Activated T-cell treated with anti-CD3 and anti-CD28 coated beads for 4 hours (primary cell): ENCODE measurements at places on chromosomes 11 and 22.

GRCh38 chr11:102007567-102008437, 39.4 kb upstream of the CFAP300 start:
- DNase-seq = no peak

DNA sequence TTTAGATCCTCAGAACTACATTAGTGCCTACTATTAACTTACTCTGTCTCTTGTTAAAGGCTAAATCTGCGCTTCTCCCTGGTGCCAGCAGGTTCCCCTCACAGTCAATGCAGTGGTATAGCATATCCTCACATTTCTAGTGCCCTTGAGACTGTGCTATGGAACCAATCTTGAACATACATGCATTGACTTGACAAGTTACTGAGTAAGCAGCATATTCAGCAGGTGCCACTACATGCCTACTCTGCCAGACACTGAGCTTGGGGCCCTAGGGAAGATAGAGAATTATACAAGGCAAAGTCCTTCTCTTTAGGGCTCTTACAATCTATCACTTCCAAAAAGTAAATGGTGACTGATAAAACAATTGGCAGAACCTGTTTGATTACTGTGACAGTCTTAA, 3.2 kb downstream of the FUT4 start:
- DNase-seq = no peak

DNA sequence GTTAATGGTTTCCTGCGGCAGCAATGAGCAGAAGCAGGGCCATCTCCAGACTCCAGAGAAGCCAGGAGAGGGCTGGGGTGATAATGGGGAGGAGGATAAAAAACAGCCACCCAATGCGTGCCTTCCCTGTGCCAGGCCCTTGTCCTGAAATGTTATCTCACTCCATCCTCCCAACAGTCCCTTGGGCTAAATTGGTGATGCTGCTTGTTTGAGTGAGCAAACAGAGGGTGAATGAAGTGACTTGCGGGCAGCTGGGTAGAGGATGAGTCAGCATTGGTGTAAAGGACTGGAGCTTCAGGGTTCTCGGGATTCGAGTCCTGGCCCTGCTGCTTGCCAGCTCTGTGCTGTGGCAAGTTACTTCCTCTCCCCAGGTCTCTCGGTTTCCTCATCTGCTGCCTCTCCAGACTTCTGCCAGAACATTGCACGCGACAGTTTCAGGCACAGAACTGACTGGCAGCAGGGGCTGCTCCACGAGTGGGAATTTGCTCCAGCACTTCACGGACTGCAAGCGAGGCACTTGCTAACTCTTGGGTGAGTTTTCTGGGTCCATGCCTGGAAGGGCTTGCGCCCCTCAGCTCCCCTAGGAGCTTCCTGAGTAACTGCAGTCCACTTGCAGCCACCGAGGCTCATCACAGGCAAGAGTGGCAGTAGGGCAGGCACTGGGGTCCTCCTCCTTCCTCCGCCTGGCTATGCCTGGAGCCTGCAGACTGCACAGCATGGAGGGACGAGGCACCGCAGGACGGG, at the start of gene P2RY6:
P2RY6 (plus strand) TSS at position 403 of the 744 bp plus-strand sequence. CDS start 24,181 bp downstream, outside the sequence.
- DNase-seq = no peak

GRCh38 chr11:28529046-28529445, 420.9 kb downstream of the METTL15 start:
- no peak for DNase-seq

DNA sequence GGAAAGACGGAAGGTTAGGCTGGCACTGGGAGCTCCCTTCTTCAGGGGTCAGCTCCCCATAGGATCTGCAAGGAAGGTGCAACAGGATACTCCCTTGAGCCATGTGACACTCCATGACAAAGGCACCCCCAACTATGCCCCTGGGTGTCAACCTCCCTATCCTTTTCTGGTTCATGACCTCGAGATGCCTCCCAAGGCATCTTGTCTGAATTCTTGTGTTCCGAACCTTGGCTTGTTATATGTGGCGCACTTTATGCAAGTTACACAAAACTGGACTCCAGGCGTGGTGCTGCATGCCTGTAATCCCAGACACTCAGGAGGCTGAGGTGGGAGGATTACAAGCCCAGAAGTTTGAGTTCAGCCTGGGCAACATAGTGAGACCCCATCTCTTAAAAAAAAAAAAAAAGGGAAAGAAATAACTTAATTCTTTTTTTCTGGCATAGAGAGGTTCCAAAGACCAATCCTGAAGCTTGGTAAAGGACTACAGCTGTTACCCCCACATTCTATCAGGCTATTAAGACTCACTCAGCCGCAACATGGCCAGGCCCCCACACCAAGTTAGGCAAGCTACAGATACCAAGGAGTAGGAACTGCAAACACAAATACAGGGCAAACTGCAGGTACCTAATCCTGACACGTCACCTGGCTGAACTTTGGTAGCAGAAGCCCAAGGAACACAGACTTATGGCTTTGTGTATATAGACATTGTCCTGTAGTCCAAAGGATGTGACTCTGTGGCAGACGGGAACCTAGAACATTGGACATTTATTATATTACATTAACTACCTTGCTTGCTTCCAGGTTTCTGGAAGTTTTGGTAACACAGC, 1.4 kb downstream of the C11orf24 start:
- no peak for DNase-seq

GRCh38 chr11:43992834-43993637, 50.6 kb downstream of the C11orf96 start:
- DNase-seq = no peak

DNA sequence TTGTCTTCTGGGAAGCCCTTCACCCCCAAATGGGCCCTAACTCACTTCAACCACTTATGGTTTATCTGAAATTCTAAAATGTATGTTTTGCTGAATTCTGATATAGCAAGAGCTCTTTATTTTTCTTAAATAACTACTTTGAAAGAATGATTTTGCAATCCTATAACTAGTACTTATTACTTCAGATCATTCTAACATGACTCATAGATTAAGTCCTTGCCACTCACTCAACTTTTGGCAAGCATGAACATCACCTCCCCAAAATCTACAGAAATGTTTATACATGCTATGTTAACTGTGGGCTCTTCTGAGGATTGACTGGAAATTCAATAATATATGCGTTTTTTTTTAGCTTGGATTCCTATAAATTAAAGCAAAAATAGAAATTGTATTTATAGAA, 367.4 kb upstream of the FAT3 start:
- DNase-seq = no peak

DNA sequence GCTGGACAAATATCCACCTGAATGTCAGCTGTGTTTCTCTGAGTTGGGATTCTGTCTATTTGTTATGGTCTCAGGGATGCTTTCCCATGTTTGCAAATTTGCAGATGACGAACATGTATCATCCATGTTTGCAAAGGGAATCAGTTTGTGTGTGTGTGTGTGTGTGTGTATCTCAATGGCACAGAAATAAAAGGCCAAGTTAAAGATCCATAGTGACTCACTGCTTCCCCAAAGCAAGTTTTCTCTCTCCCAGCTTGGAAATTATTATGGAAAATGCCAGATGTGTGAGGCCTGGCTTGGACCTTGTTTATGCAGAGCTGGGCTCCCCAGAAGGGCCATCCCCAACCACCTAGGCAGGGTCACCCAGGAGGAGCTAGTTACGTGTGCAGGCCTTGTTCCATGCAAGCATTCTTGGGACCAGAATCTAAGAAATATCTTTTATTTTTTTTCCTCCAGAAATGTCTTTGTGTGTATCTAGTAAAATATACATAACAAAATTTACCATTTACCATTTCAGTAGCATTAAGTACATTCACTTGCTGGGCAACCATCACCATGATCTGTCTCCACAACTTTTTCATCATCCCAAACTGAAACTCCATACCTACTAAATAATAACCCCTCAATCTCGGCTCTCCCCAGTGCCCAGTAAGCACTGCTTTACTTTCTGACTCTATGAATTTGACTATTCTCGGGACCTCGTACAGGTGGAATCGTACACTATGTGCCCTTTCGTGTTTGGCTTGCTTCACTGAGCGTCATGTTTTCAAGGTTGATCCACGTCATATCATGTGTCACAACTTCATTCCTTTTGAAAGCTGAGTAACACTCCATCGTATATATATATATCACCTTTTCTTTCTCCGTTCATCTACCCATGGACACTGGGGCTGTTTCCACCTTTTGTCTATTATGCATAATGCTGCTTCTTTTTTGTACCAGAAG, 56.6 kb upstream of the WNT7B start:
- no peak for DNase-seq

DNA sequence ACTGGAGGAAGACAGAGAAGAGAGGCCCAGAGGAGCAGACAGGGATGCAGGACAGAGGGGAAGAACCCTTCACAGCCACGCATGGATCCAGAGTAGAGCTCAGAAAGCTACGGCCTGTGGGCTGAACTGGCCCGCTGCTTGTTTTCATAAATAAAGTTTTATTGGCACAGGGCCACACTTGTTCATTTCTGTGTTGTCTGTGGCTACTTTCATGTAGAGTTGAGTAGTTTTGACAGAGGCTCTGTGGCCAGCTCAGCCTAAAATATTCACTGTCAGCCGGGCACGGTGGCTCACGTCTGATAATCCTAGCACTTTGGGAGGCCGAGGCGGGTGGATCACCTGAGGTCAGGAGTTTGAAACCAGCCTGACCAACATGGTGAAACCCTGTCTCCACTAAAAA, 26.2 kb upstream of the GAL start:
- no peak for DNase-seq

DNA sequence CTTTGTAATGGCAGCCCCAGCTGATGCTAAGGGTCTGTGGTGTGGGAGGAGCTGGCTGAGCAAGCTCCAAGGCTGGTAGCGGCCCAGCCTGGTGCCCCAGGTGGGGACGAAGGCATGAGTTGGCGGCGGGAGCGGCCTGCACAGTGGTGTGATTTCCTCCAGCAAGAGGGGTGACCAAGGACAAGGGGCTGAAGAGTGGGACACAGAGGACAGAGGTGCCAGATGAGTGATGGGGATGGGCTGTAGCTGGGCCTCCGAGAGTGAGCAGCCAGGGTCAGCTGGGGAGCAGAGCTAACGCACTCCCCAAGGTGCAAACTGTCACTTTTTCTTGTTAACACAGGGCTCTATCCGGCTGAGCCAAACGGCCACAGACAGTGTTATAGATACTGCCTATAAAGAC, 229.2 kb upstream of the TBCEL start:
- no peak for DNase-seq

DNA sequence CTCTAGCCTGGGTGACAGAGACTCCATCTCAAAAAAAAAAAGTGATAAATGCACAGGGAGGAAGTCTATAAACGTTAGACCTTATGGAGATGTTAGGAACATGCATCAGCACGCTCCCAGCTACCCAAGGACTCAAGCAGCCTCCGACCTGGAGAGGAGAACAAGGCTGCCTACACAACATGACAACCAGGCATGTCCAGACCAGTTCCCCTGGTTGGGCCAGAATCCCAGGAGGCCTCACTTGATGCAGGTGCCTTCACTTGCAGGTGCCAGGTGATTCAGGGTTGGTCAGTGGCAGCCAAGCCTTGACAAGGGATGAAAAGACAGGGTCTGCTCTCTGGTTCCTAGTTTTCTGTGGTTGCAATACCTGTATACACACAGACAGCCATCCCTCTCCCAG, 5.9 kb downstream of the RANGAP1 start:
- DNase-seq = no peak

DNA sequence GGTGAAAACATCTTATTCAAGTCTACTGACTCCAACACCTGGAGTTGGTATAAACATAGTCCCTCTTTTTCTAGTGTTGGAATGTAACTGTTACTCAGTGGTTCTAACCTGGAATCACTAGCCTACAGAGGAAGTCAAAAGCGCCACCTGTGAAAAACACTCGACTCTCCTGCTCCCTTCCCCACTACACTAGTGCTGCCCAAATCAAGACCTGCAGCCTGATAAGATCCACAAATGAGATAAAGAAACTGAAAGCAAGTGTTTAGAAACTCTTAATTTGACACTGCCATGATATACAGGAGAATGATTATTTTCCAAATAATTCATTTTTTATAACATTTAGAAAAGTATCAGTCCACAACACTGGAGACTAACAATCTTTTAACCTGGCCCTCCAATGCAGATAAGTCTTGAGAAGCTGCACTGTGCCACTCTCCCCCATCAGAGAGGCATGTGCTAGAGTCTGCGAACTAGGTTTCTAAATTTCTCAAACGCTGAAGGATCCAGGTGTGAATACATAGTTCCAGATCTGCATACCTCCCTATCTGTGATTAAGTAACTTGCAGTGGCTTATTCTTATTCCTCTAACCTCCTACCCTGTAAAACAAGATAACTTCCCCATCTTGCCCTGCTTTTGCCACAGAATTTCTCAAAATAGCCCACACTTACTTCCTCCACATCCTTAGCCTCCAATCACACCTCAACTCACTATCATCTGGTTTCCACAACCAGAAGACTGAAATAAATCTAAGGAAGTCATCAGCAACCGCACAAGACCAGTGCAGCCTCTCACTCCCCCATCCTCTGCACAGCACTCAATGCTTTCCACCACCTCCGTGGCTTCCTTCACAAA, 88.1 kb downstream of the RRAS2 start:
- DNase-seq = no peak

- DNase-seq = peak; percentile 38
Measured at GRCh38 chr11:59755701-59756557, 753 bp downstream of the STX3 start.

- no peak for DNase-seq
Measured at GRCh38 chr22:30841273-30841672, 127.3 kb downstream of the MORC2 start.

DNA sequence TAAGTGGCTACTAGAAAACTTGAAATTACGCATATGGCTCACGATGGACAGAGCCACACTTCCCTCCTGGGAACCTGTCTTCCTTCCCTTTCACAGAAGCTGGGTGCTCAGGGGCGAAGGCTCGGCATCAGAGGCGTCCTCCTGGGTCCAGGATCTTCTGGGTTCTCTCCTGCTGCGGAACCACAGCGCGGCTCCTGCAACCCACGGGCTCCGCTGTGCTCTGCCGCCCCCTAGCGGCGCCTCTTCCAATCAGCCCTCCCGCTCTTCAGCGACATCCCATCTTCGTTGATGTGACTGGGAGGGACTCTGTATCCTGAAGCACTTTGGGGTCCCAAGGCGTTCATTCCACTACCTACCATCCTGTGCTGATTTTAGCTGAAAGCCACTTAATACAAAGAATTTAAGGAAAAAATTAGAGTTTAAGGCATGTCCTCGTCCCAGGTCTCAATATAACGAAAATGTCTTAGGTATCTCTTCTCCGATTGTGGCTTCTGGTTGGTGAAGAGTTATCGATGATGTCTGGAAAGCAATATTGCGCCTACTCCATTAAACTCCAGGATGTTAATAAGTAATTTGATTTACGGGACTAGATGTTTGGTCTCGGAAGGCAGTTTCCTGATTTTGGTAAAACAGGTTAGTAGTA, 14.8 kb upstream of the RPS3 start:
- DNase-seq = peak; percentile 72

GRCh38 chr11:43269254-43269918, 42.4 kb upstream of the API5 start:
- no peak for DNase-seq
